ENCODE measurements at places on chromosomes 7 and 10.
A peak's percentile ranks its signal among the peaks of the same experiment; 100 is the strongest.

DNA sequence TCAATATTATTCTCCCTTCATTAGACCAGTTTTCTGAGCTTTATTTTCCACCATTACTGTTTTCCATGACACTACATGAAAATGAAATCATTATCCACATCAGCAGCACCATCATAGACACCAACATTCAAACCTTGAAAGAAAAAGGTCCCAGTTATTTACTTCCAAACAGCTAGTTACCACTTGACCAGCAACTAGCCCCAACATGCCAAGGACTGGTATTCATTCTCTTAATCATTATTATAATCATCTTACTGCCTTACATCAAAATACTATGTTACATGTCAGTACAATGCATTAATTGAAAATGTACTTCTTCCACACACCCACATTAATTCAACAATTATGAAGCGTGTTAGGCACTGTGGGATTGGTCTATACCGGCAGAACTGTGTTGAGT, 199.4 kb downstream of the TSPAN12 start:
- no peak for DNase-seq

- no peak for DNase-seq
Observed at GRCh38 chr10:45454859-45455258, 80.8 kb downstream of the ALOX5 start.

GRCh38 chr7:18849130-18849529, 268.3 kb downstream of the TWIST1 start:
- DNase-seq: no peak

- DNase-seq: no peak
Observed at GRCh38 chr10:126940670-126941310, 35.6 kb downstream of the DOCK1 start.

GRCh38 chr7:47303695-47304453, 278.0 kb downstream of the TNS3 start:
- no peak for DNase-seq

GRCh38 chr10:84531396-84531795, 203.0 kb downstream of the CCSER2 start:
- no peak for DNase-seq

GRCh38 chr10:117449636-117450035, 74.4 kb upstream of the PDZD8 start:
- no peak for DNase-seq

DNA sequence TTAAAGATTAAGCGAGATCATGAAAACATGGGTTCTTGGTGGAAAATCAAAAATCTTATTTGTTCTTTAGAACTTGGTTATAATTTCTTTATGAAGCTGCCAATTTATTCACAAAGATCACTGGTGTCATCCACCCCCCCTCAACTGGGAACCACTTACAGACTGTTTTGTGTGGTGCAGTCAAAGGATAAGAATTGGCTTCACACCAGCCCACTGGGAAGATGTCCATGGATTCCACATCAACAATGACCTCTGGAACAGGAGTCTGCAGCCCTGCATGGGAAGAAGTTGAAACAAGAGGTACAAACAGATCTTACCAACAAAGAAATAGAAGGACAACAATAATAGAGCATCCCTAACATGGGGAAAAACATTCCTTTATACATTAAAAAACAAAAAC, 205.2 kb downstream of the SFMBT2 start:
- DNase-seq: no peak

DNA sequence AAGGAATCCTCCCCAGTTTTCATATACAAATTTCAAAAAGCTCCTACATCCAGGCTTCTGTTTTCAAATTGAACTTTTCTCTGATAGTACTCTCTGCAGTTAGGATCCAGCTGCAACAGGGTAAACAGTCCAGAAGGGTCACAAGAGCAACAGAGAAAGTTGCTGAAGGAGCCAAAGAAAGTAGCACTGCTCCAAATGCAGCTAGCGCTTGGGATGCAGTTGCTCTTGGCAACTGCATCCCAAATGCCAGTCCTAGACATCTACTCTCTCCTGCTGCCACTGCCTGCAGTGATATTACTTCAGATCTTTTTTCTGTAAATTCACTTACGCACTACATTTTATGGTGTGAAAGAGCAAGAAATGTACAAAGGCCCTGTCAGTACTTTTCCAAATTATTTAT, 14.6 kb downstream of the GPR37 start:
- no peak for DNase-seq

DNA sequence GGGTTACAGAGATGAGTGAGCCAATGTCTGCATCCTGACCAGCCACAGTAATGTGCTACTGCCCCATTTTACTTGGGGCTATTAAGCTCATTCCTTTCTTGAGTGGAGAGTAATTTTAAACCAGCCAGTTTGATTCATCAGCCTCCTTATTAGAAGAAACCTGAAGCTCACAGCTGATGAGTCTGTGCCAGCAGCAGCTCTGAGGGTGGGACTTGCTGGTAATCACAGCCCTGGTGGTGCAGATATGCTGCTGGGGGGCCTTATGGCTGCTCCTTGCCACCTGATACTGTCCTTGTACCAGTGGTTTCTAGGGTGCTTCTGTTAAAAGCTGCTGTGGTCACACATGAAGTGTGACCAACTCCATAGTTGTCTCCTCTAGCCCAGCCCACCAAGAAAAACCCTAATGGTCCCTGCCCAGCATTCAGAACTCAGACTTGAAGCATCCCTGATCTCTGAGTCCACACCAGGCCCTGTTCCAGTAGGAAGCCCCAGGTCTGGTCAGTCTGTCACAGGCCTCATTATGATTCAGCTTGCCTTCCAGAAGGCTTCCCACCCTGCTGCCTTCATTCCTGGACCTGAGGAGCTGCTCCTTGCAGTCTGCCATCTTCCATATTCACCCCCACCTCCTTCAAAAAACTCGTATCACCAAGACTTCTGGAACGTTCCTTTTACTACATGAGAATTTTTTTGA, 28.9 kb upstream of the RBM20 start:
- no peak for DNase-seq

DNA sequence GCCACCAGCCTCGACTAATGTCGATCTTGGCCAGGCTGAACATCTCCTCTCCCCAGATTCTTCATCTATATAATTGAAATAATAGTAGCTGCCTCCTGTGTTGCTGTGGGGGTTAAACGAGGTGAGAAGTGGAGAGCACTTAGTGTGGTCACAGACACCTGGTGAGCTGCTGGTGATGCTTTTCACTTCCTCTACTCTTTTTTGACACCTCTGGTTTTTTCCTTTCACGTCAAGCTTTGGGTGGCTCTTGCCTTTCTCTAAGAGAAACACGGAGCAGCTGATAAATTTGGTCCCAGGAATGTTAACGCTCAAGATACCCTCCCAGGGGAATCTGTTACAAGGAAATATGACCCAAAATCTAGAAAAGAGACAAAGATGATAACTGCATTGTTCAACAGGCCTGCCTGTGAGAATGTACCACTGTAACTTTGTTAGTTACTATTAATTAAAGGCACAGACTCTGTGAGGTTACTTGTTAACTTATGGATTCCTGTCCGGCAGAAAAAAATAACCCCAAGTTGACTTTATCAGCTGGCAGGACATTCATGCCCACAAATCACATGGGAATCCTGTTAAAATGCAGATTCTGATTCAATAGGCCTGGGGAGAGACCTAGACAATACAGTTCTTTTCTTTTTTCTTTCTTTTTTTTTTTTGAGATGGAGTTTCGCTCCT, 9.5 kb upstream of the NPFFR1 start:
- DNase-seq: no peak

DNA sequence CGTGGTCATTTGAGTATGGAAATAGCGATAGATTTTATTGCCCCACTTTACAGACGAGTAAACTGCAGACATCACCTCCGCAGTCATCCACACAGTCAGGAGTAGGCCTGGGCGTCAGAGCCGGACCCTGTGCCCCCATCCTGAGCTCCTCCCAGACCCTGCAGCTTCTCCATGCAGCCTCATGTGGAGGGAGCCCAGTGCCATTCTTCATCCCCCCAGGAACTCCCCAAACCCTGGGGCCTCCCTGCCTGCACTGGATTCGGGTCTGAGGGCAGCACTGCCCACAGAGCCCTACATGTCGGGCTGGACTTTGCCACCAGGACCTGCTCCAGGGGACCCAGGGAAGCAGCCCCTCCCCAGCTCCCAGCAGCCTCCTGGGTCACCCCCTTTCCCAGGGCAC, 100.8 kb downstream of the MKI67 start:
- DNase-seq: no peak

DNA sequence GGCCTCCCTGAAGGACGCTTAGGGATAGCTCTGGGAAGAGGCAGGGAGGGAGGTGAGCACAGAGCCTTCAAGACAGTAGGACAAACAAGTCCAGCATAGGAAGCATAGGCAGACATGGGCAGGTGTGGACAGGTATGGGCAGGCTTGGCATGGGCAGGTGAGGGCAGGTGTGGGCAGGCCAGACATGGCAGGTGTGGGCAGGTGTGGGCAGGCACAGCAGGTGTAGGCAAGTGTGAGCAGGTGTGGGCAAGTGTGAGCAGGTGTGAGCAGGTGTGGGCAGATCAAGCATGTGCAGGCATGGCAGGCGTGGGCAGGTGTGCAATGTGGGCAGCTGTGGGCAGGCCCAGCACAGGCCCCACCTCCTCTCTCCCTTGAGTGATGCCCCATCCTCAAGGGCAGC, 148.8 kb upstream of the ZMIZ1 start:
- DNase-seq: no peak

GRCh38 chr10:49359349-49360270, 36.3 kb downstream of the DRGX start:
- DNase-seq: no peak

- DNase-seq: no peak
Observed at GRCh38 chr7:95018021-95018420, 110.6 kb downstream of the PPP1R9A start.

DNA sequence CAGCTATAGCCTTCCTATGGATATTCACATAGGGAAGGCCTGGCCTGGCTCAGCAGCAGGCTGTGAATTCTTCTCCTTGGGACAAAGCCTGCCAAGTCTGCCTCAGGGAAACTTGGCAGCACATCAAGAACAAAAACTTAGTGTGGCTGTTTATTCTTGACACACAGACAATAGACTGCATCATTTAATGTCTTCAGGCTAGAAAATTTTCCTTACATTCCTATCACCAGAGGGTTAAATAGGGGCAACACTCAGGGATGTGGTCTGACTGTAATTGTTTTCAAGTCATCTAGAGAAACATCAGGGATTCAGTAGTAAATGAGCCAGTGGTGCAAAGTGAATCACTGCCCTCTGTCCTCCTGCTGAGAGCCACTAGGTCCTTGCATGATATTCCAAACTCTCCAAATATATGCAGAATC, 137.3 kb downstream of the SEMA3C start:
- DNase-seq: no peak

- no peak for DNase-seq
Observed at GRCh38 chr10:86647773-86648703, 6.3 kb upstream of the OPN4 start.

DNA sequence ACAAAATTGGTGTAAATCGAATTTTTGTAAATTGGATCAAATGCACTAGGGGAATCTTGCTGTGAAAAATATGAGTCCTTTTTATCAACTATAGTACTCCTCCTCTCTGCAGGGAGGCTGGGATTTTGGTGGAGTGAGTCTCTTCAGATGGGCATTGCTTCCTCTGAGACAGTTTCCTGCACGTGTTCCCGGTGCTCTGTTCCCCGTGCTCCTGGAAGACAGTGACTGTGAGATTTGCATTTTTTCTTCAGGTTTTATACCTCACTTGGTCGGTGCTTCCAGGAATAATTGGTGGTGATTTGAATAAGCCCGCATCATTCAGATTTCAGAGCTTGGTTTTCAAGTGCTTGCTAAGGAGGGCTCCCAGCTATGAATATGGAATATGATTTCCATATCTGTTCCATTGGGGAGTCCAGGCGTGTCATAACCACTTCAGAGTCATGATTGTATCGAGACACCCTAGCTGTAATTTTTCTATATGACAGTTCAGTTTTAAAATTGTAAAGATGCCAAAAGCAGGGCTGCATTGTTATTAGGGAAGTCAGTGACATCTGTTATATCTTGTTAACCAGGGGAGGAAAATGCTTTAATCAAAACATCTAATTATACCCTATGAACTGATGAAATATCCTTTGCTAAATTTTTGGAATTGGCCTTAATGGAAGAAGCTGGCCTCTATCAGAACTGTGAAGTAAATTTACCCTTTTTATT, 12.3 kb downstream of the AUTS2 start:
- DNase-seq: no peak

- DNase-seq: no peak
Observed at GRCh38 chr10:96856317-96856716, 24.2 kb downstream of the LCOR start.

DNA sequence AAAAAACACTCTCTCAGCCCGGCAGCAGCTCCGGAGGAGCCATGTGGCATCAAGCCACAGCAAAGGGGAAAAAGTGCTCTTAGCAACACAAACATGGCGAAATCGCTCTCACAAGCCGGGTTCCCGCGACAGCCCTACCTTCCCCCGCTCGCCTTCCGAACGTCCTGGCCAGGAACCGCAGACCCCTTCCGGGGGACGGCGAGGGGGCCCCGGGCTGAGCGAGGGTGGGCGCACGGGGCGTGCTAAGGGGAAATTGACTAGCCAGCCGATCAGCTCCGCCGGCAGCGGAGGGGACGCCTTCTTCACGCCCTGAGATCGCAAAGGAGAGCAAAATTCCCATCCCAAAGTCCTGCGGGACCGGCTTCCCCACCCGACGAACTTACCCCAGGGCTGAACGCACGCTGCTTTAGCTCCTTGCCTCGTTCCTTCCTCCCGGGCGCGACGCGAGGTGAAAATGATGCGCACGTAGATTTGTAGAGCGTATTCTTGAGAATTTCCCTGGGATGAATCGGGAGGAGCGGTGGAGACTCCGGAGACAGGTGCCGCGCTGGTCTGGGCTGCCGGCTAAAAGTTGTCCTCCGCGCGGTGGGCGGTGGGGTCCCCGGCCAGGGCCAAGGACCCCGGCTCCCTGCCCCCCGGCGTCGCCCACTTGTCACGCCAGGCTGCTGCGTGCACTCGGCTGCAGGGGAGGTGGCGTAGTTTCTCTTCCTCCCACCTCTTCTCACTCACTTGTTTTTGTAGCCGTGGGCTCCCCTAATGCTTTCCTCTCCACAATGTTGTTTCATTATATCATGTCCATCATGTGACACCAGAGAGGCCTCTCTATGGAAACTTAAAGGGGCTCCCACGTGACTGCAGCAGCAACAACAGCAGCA, 220.1 kb upstream of the MKLN1 start:
- DNase-seq: peak; percentile 41

GRCh38 chr10:11740907-11741306, 1.3 kb upstream of the ECHDC3 start:
- DNase-seq: no peak

DNA sequence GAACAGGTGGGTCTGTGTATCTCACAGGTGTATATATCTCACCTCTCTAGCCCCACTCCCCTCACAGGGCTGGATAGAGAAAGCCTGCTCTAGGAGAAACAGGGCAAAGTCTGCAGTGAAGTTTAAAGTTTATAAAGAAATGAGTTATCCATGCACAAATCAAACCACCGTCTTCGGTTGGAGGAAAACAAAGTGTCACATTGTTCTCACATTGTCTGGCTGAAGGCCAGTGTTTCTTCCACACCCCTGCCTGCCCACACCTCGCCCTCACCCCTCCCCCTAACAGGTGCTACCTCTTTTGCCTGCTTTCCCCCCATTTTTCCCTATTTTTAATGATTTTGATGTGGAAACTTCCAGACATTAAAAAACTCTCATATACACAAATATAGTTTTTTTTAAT, 25.8 kb downstream of the AQP1 start:
- DNase-seq: no peak
